ENCODE measurements at places on chromosomes 11 and 22.

- no peak for DNase-seq
Observed at GRCh38 chr11:104464691-104465090, 300.7 kb upstream of the PDGFD start.

GRCh38 chr11:119496997-119497396, 74.0 kb upstream of the THY1 start:
- no peak for DNase-seq

GRCh38 chr11:119765628-119766027, 36.6 kb upstream of the NECTIN1 start:
- DNase-seq = no peak

DNA sequence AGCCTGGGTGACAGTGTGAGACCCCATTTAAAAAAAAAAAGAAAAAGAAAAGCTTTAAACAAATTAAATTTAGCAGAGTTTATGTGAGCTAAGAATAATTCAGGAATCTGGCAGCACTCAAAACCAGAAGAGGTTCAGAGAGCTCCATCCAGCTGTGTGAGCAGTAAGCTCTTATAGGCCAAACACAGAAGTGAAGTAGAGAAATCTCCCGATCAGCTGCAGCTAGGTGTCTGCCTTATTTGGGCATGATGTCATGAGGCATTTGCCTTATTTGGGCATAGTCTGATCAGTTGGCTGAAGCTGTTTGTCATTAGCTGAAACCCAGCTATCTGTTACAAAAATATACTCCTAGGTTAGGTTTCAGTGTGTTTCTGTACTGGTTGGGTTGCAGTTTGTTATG, 8.2 kb downstream of the MS4A15 start:
- no peak for DNase-seq

- no peak for DNase-seq
Observed at GRCh38 chr11:112249871-112250610, 10.6 kb downstream of the PLET1 start.

All from endothelial cell of umbilical vein (primary cell).